Activated CD8-positive, alpha-beta memory T cell treated with anti-CD3 and anti-CD28 coated beads, Interleukin-2, amount 50 U/mL, for 4 hours (primary cell): ENCODE measurements at places on chromosomes 7 and 10.

GRCh38 chr7:14219125-14219524 lies 229.7 kb upstream of the ETV1 start:
- DNase-seq: no peak

DNA sequence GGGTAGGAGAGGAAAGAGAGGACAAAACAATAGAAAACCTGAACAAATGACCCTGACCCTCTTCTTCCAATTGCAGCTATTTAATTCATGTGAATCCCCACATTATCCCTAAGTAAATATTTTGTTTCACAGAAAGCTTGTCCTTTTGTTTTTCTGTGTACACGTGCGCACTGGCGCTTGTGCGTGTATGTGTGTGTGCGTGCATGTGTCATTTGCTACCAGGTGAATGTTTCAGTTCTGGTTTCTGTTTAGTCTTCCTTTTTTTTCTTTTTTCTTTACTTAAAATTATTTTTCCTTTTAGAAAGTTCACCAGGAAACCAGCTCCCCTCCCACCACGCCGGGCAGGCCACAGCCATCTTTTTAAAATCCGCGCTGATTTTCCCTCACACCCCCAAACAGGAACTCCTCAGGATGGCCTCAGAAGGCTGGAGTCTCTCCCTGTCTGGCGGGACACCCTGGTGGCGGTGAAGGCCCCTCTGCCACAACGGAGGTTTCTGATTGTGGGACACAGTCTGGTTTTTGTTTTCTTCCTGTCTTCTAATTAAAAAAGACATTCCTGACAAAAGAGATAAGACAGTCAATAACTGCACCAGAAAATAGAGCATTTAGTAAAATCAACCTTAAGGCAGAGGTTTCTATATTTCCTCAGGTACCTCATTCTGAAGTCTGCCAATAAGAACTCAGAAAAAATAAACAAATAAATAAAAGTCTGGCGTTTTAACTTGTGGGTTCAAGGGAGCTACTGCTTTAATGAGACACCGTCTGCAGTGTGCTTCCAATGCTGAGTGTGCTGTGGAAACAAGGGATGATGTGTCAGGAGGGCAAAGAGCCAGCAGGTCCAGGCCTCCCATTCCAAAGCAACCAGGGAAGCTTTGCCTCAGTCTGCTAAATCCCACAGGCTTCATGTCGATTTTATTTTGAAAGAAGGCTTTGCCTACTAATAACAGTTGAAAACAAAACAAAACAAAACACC lies 17.4 kb downstream of the IRF5 start:
- DNase-seq: no peak

GRCh38 chr7:50957431-50957830 lies 174.7 kb upstream of the GRB10 start:
- DNase-seq: no peak

DNA sequence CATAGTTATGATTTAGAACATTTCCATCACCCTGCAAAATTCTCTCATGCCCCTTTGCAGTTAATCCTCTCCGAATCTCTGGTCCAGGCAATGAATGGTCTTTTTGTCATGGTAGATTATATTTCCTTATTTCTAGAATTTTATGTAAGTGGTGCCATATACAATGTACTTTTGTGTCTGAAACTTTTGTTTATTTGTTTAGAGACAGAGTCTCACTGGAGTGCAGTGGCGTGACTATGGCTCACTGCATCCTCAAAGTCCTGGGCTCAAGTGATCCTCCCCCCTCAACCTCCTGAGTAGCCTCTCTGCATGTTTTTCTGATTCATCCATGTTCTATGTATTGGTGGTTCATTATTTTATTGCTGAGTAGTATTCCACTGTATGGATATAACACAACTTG lies 23.2 kb upstream of the PDK4 start:
- DNase-seq: no peak

GRCh38 chr10:114714281-114714741 lies 56.2 kb upstream of the ABLIM1 start:
- no peak for DNase-seq

DNA sequence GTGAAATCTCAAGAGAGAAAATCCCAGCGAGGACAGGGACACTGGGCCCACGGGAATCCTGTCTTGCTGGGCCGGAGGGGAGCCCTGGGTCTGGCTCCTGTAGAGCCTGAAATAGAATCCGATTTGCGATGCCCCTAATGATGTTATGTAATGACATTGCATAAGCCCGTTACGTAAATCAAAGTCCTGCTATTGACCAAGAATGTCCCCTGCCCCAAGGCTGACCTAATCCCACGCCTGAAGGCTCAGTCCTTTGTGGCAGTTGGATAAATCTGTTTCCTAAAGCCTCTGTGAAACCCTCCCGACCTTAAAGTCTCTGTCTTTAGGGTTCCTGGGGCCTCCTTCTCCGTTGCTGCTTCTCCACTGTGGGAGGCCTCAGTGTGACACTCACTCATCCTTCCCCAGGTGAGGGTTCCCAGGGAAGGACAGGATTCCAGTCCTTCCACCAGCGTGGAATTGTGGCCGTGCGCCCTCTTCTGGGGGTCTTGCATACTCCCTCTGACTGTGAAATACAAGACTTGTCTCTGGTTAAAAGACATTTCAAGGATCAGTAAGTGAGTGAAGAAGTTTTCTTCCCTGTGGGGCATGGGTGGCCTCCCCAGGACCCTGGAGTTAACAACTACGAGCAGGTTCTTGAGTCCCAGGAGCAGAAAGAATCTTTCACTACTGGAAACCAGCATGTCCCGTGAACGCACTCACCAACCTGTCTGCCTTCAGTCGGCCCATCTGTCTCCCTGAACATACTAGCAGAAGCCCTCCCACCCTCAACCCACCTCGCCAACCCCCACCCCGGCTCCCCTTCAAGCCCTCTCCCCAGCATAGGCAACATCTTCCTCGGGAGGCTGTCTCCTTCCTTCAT lies 19.8 kb downstream of the ZNF467 start:
- DNase-seq: no peak

GRCh38 chr10:91756286-91756685 lies 41.9 kb upstream of the TNKS2 start:
- no peak for DNase-seq

GRCh38 chr7:147904219-147904576 lies 686.4 kb upstream of the C7orf33 start:
- DNase-seq: no peak

GRCh38 chr7:57308631-57309408 lies 141.2 kb upstream of the ZNF716 start:
- no peak for DNase-seq

DNA sequence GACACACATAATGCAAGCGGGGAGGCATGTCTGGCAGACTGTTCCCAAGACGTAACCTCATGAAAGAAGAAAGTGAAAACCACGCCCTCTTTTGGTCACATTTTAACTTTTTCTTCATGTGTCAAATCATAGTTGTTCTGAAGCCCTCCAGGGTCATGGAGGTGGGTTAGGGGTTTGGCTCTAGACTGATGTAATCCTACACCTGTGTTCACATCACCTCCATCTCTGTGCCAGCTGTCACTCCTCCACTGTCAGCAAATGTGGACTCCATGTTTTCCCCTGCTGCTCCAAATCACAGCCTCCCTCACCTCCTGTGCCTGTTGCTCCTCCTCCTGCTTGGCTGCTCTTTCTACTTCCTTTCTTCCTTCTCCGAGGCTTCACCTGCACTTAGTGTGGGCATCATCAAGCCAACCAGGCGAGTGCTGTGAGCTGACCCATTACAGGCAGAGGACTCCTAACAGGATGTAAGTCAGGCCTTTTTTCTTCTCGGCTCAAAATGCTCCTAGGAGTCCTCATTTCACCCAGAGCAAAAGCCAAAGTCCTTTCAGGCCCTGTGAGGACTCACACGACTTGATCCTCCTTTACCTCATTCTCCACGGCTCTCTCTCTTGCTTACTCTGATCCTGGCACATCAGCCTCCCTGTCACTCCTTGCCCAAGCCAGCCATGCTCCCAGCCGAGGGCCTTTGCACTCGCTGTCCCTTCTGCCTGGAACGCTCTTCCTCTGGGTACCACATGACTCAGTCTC lies 66.4 kb upstream of the IFRD1 start:
- no peak for DNase-seq

DNA sequence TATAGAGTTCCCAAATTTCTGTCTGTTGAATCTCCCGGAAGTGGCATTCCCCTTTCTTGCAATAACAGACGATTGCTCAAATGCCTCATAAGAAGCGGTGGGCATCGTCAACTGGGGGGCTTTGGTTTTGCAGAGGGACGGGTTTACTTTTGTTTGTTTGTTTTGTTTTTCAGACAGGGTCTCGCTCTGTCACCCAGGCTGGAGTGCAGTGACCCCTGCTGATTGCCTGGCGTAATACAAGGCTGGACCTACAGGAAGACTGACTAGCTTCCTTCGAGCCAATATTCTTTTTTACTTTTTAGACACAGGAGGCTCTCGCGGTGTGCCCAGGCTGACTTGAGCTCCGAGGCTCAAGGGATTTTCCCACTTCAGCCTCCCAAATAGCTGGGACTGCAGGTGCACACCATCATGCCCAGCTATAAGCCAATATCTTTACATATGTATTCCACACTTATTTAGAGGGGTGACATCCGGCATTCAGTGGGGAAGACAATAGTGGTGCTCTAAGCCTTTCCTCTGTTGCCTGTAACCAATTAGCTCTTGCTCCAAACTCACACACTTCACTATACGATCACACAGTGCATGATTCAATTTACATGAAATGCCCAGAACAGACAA lies 58.1 kb downstream of the FHIP2A start:
- DNase-seq: peak; percentile 30

DNA sequence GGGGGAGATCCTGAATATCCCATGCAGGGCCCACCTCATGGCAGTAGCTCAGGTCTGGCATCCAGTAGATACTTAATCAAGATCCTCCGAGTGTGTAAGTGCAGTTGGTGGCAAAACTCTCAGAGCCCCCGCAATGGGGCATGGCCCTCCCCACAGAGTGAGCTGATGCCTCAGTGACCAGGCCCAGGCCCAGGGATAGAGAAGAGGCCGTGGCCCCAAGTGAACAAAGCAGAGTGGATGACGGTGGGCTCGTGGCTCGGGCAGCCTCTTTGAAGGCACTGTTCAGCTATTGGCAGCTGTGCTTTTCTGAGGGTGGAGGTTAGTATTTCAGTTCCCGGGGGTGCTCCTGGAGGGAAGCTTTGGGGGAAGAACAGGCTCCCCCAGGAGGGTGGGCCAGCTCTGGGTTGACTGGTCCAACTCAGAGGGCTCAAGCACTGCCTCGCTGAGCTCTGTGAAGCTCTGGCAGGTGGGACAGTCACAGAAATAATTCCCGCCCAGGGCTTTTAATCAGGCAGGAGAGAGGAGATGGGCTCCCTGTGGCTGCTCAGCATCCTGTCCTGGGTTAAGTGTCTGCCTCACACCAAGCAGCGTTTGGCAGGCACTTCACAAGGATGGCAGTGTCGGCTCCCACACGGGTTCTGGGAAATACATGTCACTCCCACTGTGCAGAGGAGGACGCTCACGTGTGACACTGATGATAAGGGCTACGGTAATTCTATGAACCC lies 583.6 kb downstream of the TCERG1L start:
- no peak for DNase-seq

DNA sequence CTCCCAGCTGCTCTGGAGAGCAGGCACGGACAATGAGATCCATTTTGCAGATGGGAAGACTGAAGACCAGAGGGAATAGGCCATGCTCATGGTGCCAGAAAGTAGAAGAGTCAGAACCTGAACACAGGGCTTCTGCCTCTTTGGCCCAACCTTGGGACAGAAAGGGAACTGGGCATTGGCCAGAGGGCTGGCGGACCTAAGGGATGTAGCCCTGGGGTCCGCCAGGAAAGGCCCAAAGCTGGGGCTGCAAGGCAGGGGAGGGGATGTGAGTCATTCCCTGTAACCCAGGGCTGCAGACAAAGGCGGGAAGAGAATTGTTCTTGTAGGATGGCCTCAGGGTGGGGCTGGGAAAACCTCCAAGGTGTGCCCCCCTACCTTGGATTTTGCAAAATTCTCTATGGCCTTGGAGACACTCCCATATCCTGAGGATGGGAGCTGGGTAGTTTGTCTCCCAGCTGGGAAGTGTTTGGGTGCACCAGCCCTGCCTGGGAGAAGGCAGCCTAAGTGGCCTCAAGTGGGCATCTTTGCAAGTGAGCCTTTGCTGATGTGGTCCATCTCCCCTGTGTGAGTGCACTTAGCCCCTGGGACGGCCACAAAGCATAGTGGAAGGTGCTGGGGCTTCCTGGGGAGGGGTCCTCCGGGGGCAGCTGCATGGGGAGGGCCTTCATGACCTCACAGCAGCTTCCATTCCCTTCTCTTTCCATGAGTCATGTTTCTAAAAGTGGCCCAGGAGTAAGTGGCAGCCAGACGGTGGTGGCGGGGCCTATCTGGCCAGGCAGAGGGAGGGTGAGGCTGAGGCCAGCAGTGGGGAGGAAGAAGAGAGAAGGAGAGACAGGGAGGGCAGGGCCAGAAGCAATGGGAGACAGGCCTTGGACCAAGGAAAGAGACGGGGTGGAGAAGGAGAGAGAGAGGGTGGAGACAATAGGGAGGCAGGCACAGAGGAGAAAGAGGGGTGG lies 9.2 kb downstream of the AQP1 start:
- peak; percentile 4 for DNase-seq

GRCh38 chr10:10629512-10629911 lies 388.2 kb upstream of the CELF2 start:
- no peak for DNase-seq

GRCh38 chr10:60710041-60710440 lies 68.2 kb upstream of the CDK1 start:
- DNase-seq: no peak

- peak; percentile 26 for DNase-seq
Measured at GRCh38 chr7:39414224-39415035, 151.8 kb upstream of the YAE1 start.

- DNase-seq: no peak
Measured at GRCh38 chr7:121123032-121123431, 134.5 kb downstream of the CPED1 start.

GRCh38 chr10:110811791-110812581 lies 59.7 kb upstream of the PDCD4 start:
- no peak for DNase-seq

- no peak for DNase-seq
Measured at GRCh38 chr7:12066004-12066403, 145.1 kb upstream of the TMEM106B start.

- no peak for DNase-seq
Measured at GRCh38 chr7:34385384-34385783, 272.6 kb upstream of the NPSR1 start.

DNA sequence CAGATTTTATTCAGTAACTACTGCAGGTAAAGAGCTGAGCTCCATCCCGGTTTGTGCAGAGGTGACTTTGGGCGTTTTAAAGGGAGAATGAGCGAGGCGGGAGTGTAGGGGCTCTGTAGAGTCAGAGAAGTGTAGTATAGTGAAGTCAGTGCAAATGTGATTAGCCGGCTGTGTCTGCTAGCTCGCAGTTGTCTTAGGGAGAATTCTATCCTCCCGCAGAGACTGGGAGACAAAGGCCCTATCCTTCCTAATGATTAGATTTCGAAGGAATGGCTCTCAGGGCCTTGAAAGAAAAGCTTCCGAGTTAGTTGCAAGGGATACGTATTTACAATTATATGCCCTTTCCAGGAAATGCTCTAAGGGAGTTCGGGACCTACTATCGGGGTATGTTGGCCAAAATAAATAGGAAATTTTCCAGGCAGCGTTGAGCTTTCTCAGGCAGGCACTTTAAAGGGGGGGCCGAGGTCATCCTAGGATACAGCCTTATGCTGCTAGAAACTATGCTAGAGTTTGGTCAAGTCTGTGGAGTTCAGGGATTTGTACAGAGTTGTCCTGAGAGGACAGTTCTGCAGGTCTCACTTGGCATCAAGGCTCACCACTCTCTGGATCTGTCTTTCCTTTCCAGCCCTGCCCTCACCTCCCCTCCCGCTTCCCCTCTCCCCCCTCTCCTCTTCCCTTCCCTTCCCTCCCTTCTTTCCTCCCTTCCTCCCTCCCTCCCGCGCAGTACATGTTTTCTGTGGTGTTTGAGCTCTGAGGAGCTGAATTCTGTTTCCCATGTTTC lies 825 bp downstream of the MRPL32 start:
- DNase-seq: no peak

- no peak for DNase-seq
Measured at GRCh38 chr10:76784076-76784475, 853.5 kb downstream of the KCNMA1 start.
